ENCODE measurements at places on chromosomes 5 and 9.

DNA sequence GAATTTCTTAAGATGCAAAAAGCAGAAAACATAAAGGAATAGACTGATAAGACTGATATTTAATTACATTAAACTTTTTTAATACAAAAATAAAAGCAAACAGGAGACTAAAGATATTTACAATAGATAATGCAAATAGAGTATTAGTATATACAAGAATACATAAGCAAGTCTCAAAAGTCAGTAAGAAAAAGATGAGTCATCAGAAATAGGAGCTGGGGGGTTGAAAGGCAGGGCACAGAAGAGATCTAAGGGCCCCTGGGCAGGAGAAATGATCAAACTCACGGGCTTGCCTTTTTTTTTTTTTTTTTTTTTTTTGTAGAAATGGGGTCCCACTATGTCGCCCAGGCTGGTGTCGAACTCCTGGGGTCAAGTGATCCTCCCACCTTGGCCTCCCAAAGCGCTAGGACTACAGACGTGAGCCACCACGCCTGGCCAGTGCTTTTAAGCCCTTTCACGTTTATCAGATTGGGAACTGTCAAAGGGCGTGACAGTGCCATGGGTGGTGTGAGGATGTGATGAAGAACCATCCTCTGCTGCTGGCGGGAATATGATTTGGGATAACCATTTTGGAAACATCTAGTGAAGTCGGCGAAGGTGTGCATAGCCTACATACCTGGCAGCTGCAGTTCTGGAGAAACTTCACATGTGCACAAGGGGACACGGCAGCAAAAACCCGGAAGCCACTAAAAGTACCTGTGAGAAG is 126.1 kb downstream of the CACNA1B start:
- no peak for DNase-seq

- DNase-seq: no peak
Measured at GRCh38 chr5:95801961-95802360, 20.6 kb downstream of the GLRX start.

DNA sequence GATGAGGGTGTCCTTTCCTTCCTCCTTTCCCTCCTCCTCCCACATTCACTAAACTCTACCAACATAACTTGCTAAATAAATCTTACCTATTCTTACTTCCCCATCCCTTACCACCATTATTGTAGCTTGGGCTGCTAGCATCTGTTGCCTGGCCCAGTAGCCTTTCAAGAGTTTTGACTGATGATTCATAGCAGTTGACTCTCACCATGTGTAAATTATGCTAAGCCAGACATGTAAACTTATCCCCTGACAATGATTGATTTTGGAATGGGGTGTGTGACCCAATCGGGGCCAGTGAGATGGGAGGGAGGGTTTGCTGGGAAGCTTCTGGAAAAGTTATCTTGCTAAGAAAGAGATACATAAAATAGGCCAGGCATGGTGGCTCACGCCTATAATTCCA is 161.8 kb upstream of the SPRY4 start:
- DNase-seq: peak; percentile 36

DNA sequence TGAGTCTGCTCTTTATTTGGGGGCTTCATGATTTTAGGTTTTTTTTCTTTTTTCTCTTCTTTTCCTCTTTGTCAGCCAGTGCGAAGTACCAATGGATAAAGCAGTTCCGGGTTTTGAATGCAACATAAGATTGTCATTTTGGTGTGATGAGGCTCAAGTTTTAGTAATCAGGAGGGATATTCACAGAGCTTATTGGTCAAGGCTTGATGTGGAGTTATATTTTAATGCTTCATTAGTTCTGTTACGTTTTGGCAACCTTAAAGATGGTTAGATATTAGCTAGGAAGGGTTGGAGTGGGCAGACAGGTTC is 1.4 kb downstream of the PIK3R1 start:
- DNase-seq: no peak

- no peak for DNase-seq
Measured at GRCh38 chr9:4422495-4422894, 67.8 kb upstream of the SLC1A1 start.

GRCh38 chr9:81815781-81816180 is 112.4 kb upstream of the SPATA31D4 start:
- DNase-seq: no peak

DNA sequence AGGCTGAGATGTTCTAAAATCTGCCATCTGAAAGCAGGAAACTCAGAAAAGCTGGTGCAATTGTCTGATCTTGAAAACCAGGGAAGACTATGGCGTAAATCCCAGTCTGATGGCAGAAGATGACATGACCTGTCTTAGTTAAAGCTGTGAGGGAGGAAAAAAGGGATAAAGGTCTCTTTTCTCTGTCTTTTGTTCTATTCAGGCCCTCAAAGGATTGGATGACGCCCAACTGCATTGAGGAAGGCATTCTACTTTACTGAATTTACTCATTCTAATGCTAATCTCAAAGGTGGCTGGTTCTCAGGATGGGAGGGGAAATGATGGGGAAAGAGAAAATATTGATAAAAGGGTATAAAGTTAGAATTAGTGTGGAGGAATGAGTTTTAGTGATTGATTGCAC is 312.8 kb upstream of the CTNND2 start:
- DNase-seq: no peak

DNA sequence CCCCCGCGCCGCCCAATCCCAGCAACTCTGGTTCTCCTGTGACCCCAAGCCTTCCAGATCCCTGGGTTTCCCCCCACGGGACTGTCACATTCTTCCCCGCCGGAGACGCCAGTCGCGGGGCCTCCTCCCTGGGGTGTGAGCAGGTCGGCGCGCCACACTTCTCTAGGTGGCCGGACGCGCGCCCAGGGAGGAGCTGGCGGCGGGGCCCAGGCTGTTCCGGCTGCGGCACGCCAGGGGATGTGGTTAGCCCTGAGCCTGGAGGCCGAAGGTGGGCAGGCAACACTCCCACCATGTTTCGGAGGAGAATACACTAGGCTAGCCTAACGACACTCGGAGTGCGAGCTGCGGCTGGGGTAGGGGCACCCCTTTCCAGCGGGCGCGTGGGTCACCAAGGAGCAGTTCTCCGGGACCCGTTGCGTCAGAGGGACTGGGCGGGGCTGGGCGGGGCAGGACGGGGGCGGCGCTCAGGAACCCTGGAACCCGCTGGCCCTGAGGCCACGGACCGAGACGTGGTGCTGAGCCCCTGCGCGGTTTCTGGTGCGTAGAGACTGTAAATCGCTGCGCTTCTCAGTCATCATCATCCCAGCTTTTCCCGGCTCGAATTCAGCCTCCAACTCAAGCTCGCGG is at the start of gene SLC27A6:
SLC27A6 (plus strand) TSS at position 478 of the 627 bp plus-strand sequence. CDS start 650 bp downstream, outside the sequence.
- no peak for DNase-seq

All from brain microvascular endothelial cell (primary cell).